Spinal cord (tissue), 10 donors: ENCODE measurements at places on chromosomes 2 and 18.

DNA sequence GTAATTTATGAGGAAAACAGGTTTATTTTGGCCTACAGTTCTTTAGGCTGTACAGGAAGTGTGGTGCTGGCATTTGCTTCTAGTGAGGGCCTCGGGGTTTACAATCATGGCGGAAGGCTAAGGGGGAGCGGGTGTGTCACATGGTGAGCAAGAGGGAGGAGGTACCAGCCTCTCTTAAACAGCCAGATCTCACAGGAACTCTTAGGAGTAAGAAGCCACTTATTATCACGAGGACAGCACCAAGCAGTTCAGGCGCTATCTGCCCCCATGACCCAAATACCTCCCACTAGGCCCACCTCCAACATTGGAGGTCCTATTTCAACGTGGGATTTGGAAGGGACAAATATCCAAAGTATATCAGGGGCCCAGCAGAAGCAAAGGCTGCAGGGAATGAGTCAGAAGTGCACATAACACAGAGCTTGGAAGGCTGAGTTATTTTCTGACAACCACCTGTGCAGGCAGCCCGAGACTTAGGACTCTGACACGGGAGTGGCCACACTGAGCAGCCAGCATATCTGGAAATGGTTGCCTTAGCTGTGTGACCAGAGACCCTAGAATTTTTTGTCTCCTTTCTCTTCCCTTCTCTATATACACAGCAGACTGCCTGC lies 170.9 kb downstream of the PRPF40A start:
- DNase-seq, result no peak

DNA sequence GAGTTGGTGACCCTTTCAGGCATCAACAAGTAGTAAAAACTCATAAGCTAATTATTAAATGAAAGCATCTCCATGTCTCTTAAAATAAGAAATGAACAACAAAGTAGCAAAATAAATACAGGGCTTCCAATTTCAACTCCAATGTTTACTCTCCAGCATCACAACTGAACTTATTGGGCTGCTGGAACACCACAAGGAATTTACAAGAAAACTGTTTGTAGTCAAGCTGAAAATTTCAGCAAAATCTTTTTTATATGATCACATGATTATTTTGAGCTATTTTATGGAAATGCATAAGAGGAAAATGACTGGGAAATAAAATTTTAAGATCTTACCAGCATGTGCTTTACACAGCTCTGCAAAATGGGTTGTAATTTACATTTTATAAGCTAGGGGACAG lies 28.1 kb downstream of the COBLL1 start:
- no peak for DNase-seq

DNA sequence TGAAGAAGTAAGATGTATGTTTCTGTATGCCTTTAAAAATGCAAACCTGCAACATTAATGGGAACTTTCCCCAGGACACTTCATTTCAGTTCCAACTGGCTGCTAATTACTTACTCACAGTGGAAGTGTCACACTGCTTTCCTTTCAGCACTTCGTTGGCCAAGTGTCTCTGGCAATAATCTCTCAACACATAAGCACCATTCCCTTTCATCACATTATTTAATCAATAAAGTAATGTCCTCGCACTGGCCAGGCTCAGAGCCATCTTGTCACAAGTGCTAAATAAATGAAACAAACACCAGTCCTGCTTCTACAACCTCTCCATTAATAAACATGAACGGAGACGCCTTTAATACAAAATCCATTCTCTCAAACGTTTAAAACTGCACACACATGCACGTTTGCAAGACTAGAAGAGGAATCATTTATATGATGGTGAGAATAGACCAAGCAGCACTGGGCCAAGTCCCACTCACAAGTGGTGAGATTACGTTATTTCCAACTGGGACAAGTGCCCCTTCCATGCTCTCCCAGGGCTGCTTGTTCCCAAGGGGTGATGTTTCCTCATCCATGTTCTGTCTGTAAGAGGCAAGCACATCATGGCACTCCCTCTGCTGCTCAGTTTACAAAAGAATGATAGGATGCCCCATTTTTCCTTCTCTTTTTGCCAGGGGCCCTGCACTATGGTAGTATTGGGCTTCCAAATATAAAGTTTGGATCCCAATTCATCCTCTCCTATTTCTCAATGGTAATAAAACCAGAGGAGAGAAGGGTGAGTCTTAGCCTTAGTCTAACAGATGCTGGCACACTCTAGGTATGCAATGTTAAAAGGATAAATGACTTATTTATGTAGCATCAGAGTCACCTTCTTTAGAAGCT lies 56.8 kb upstream of the ETAA1 start:
- DNase-seq, result peak; percentile 66

DNA sequence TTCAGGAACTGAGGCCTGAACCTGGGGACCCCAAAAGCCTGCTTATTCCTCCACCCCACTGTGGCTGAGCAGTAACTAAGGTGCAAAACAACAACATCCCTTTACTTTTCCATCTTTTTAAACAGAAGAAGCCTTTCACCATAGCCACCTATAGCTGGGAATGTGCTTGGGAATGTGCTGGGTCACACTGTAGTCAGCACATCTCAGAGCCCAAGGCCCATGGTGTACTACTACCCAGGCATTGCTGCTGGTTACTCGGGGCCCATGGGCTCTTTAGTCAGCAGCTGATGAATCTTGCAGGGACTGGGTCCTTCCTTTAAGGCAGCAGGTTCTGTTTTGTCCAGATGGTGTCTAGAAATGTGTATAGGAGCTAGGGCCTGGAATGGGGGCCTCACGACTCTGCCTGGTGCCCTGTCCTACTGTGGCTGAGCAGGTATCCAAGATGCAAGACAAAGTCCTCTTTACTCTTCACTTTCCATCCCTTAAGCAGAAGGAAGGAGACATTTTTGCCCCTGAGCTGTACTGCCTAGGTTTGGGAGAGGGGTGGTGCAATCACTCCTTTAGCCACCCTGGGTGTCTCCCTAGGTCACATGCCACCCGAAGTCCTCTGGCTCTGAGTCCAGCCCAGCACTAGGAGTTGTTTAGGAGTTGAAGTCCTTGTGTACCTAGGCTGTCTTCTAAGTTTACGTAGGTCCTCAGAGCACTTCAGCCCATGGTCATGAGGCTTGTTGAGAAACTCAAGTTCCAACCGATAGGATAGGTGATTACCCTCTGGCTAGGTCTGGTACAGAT lies 70.1 kb downstream of the OXER1 start:
- no peak for DNase-seq

GRCh38 chr18:7072593-7072992 lies 45.0 kb downstream of the LAMA1 start:
- DNase-seq, result no peak

DNA sequence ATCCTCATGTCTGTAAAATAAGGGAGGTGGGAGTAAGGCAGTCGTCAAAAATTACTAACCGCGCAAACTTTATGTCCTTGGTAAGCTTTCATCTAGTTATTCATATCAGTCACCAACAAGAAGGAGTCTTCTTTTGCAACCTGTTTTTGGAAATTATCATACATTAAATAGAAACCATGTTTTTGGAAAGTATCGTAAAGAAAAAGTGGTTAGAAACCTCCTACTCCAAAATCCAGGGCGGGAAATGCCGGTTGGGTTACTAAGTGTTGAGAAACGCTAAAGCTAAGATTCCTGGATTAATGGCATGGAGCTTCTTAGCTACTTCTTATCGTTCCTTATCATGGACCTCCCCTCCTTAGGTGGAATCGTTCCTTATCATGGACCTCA lies 778 bp downstream of the BBS5 start:
- DNase-seq, result no peak

DNA sequence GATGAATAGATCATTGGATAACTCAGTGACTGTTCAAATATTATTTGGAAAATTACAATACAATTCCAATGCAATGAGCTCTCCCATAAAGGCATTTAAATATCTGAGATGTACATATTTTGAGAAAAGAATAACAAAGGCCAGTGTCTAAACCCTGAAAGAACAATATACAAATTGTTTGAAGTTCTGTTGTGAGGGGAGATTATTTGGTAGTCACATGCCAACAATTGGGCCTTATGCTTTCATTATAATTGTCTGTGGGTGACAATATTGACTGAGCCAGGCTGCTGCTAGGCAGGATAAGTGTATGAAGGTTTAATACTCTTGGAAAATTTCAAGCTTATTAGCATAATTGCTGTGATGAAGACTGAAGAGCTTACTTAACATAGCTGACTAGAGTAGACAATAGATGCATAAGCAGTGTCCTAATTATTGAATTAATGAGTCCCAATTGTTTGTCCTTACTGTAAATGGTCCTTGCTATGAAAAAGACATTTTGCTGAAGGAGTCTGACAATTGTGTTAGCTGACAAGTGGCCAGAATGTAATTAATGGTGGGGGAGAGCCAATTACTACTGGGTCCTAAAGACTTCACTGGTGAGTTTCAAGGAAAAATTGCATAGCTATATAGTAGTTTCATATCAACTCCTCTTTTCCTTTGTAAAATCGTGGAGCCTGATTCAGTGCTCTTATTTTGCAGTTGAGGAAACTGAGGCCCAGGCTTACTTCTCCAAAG lies 5.0 kb upstream of the SMAD2 start:
- no peak for DNase-seq

DNA sequence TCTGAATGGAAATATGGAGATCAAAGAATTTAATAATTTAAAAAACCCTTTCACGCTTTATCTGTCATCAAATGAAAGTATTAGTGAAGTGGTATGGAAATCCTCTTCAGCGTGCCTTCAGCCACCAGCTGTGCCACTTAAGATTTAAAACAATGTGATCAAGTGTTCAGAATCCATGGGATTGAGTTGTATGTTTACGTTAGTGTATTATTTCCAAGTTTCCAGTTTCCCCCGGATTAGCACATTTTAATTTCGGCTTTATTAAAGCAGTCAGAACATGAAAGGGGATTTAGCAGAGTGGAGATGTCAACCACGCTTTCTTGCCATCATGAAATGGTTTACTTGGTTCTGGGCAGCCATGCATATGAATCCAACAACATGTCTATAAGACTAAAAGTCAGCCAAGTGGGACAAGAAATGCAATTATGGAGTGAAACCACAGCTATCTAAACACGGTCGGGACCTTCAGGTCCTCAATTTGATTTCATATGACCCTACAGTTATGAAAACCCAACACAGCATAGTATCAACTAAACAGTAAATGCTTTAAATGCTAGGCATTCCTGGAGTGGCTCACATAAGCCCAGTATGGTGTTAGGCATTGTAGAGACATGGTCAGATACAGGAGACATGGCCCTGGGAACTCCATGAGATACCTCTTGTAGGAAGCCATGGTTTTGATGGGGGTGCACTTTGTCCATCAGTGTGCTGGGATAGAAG lies 224.9 kb upstream of the EPAS1 start:
- no peak for DNase-seq

DNA sequence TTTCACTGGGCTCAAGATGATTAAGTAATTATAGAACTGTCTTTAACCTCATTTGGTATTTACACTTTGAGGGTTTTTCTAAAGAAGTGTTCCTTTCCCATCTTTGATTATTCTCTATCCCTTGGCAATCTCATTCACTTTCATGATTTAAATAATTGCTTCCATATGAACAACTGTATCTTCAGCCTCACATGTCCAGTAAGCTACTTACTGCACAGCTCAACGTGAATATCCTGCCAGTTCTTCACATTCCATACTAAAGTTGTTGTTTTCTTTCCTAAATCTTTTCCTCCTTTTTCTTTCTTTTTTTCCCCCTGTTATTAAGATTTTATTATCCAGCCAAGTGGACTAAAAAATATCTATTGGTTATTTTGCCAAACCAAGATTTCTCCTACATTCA lies 37.7 kb downstream of the ZC3H15 start:
- DNase-seq, result no peak

- no peak for DNase-seq
These were observed 484.2 kb downstream of the DLGAP1 start for GRCh38 chr18:3970929-3971328.

DNA sequence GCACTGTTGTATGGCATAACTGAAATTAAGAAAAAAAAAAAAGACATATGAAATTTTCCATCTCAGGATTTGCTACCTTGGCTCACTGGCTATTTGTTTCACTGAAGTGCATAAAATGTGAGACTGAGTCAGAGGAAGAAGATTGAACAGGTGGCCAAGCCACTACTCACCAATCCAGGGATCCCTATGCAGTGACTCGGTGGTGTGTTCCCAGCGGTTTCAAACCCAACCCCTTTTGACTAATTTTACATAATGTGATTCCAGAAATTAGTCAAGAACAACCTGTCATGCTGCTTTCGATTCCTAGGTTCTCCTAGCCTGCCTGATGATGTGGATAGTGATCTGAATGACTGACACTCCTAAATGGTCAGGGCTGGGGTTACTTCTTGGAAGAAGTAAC lies 77.3 kb downstream of the KLHL14 start:
- DNase-seq, result no peak

DNA sequence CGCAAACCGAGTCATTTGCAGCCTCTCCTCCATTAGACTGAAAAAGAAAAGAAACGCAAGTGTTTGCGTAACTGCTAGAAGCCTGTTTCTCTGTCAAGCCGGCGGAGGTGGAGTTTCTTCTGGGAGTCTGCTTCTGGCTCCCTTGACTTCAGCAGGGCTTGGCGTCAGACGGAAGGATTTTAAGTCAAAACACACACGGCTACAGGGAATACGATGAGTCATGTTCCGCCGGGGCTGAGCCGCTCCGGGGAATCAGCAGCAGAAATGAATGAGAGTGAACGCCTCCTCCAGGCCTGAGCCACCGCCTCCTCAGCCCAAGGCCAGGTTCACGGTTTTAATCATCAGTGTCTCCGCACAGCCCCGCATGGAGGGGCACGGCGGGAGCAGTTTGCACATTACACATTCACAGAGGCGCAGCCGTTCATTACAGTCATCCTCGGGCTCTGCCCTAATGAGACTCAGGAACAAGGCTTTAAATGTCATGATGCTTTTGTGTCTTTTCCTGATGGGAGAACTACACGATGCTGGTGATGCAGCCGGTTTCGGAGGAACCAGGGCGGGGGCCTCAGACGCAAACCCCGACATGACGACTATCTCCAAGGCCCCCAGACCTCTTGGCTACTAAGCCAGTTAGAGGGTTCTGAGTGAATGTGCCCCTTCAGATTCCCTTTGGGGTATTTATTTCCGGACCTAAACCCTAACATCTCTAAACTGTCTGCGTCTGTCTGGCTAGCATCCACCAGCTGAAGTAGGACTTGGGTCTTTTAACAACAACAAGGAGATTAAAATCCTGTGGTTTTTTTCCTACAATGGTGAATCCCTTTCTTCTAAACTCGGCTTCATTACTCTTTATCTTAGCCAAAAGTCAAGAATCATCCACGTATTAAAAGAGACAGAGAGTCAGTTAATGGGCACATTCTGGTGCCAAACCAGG lies 11.1 kb upstream of the SCG2 start:
- DNase-seq, result peak; percentile 75

DNA sequence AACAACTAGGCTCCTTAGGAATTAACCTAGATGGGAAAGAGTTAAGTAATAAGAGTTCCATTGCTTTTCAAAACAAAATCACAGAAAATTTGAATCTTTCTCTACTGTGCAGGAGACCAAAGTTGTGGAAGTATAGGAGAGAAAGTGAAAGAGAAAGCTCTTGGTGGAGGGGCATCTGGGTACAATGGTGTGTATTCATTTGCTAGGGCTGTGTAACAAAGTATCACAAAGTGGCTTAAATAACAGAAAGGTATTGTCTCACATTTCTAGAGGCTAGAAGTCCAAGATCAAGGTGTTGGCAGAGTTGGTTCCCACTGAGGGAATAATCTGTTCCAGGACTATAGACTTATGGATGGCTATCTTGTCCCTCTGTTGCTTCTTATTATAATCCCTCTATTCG lies 50.5 kb upstream of the GORASP2 start:
- DNase-seq, result no peak

GRCh38 chr2:2286592-2286991 lies 44.5 kb downstream of the MYT1L start:
- DNase-seq, result no peak

- DNase-seq, result no peak
These were observed 14.8 kb upstream of the SMAD2 start for GRCh38 chr18:47944972-47945852.

GRCh38 chr2:60298006-60298696 lies 255.3 kb downstream of the BCL11A start:
- no peak for DNase-seq
